ENCODE measurements at places on chromosomes 6 and 20.
A peak's percentile ranks its signal among the peaks of the same experiment; 100 is the strongest.

- no peak for DNase-seq
Observed at GRCh38 chr6:109299776-109300564, 82.3 kb downstream of the CD164 start.

- no peak for DNase-seq
Observed at GRCh38 chr20:58688840-58689239, 3.8 kb upstream of the NPEPL1 start.

GRCh38 chr6:166774770-166775169 lies 147.7 kb upstream of the RPS6KA2 start:
- no peak for DNase-seq

DNA sequence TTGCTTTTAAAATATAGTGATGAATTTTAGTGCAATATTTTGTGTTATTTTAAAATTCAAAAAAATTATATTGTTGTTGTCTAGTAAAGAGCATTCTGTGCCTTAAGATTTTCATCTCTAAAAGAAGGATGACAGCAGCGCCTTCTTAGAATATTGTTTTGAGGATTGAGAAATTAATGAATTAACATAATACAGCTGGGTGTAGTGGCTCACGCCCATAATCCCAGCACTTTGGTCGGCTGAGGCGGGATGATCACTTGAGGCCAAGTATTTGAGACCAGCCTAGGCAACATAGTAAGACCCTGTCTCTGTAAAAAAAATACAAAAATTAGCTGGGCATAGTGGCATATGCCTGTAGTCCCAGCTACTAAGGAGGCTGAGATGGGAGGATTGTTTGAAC lies 6.8 kb downstream of the TIAM2 start:
- no peak for DNase-seq

- no peak for DNase-seq
Observed at GRCh38 chr6:24078200-24078599, 47.8 kb upstream of the NRSN1 start.

- no peak for DNase-seq
Observed at GRCh38 chr6:139522511-139523220, 148.2 kb upstream of the CITED2 start.

DNA sequence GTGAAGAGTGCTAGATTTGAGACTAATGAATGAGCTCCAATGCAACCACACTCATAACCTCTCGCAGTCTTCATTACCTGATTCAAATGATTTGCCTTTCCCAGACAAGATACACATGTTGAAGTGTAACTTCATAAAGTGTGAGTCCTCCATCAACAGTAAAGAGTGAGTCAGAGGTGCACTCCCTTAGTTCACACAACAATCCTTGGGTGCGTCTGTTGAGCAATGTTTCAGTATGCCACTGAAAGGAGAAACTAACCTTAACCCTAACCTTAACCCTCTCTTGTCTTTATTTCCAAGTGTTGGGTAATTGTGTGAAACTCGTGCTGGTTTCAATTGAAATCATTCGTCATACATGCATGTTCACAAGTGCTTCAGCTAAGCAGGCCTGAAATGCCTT lies 21.0 kb upstream of the RIN2 start:
- DNase-seq = peak; percentile 22

DNA sequence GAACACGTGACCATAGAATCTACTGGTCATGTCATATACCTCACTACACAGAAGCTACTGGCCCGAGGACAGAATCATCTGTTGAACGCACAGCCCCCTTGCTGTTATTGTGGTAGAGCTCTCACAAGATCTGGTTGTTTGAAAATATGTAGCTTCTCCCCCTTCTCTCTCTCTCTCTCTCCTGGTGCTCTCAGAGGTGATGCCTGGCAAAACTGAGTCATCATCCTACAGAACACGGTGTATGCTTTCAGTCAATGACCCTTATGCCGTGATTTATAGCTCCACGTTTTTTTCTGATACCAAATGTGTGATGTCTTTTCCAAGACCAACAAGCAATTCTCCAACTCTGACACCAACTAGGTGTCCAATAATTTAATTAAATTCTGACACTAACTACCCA lies 13.0 kb upstream of the RBM24 start:
- no peak for DNase-seq

GRCh38 chr20:21456207-21456606 lies 57.7 kb downstream of the NKX2-2 start:
- no peak for DNase-seq

GRCh38 chr6:53335224-53335994 lies 13.3 kb downstream of the ELOVL5 start:
- DNase-seq = peak; percentile 87

DNA sequence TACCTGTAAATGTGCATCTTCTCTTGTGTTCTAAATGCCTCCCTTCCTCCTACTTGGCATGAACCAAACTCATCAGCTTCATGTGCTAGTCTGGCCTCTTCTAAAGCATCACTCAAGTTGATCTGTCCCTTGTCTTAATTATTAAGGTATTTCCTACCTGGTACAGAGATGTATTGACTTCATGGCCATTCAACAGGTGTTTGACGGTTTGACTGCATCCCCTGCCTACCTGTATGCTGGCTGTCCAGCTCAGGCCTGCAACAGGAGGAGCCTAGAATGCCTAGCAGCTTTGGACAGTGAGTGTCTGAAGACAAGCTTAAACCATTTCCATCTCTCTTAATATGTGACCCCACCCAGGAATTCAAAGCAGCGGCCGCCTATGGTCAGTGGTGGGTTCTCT lies 24.6 kb downstream of the RIN2 start:
- DNase-seq = no peak

DNA sequence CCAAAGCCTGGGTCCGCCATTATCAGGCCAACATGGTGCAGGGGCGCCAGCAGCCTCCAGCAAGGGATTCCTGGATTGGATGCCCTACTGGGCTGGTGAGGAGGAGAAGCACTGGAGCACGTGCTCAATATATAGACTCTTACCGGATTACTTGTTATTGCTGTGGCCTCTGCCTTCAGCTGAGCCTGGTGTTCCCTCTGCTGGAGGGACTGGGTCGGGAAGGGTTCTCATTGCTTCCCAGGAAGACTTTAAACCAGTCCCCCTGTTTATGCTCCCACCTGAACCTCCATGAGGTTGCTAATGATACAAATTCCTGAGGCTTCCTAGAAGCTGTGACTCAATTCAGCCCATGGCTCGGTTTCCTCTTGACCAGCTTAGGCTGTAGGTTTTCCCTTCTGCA lies 186.7 kb upstream of the ARID1B start:
- DNase-seq = no peak

GRCh38 chr6:85551264-85551663 lies 42.4 kb downstream of the SNX14 start:
- no peak for DNase-seq

- DNase-seq = no peak
Observed at GRCh38 chr6:119894811-119895210, 545.2 kb upstream of the MAN1A1 start.

DNA sequence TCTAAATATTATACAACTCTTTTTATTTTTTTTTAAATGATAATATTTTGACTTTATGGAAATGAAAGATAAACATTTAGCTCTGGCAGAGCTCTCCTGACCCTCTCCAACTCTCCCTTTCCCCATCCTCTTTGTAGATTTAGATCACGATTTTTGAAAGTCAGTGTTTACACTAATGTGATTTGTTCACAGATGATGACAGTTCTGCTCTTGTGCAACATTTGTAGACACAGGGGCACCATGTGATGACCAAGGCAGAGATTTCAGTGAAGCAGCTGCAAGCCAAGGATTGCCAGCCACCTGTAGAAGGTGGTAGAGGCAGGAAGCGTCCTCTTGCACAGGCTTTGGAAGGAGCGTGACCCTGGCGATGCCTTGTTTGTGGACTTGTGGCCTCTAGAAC lies 483.2 kb downstream of the QKI start:
- DNase-seq = no peak

- no peak for DNase-seq
Observed at GRCh38 chr6:111952821-111953540, 79.7 kb upstream of the FYN start.

DNA sequence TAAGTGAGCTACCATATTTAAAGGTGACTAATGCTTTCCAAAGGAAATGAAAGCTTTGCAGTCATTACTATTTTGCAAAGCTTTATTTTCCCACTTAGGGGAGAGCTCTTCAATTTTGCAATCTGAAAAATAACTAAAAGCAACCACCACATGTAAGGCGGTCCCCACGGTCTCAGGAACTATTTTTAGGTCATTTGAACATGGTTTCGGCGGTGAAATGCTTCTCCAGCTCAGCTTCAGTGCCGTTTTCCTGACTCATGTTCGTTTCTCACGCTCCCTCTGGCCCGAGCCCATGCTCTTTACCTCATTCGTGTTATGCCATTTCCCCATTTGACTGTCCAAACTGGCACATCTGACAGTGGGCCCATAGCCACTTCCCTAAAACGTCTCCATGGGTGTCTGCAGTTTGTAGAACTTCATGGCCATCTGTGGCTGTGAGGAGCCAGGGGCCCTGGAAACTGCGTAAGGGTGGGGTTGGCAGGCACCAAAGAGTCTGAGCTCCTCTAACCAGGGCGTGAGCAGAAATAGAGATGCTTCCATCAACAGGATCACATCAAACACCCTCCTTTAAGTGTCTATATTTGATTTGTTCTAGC lies 46.5 kb downstream of the ADTRP start:
- DNase-seq = peak; percentile 77

GRCh38 chr20:46985250-46985649 lies 90.6 kb downstream of the EYA2 start:
- DNase-seq = no peak

- DNase-seq = no peak
Observed at GRCh38 chr6:147390909-147391536, 117.5 kb upstream of the SAMD5 start.
